ENCODE measurements at places on chromosomes 6 and 20. TPM values are rescaled to one million over a fixed set of nuclear protein-coding genes. Genes with fewer than 3 reads are reported as not detected.

- H3K27me3 ChIP-seq = no peaks in the 10 kb centered on the region
- no peak overlapping the region for H3K4me3 ChIP-seq
- no peak overlapping the region for H3K27ac ChIP-seq
- H3K4me1 ChIP-seq = no peaks in the 10 kb centered on the region
Measured at GRCh38 chr20:23231561-23232218, 118.9 kb upstream of the NXT1 start.

- no peak overlapping the region for H3K27ac ChIP-seq
- H3K4me1 ChIP-seq = no peaks in the 10 kb centered on the region
- no peaks in the 10 kb centered on the region for H3K36me3 ChIP-seq
- no peaks in the 10 kb centered on the region for H3K27me3 ChIP-seq
- no peak for DNase-seq
- H3K4me3 ChIP-seq = no peak overlapping the region
Measured at GRCh38 chr6:71199736-71200135, 88.9 kb upstream of the OGFRL1 start.

- H3K4me1 ChIP-seq = peaks cover 11% of the 10 kb centered on the region
- H3K36me3 ChIP-seq = no peaks in the 10 kb centered on the region
- H3K4me3 ChIP-seq = no peak overlapping the region
- no peak overlapping the region for H3K27ac ChIP-seq
- peaks cover 9% of the 10 kb centered on the region for H3K27me3 ChIP-seq
Measured at GRCh38 chr20:63230800-63231268, 4.9 kb upstream of the BIRC7 start.

DNA sequence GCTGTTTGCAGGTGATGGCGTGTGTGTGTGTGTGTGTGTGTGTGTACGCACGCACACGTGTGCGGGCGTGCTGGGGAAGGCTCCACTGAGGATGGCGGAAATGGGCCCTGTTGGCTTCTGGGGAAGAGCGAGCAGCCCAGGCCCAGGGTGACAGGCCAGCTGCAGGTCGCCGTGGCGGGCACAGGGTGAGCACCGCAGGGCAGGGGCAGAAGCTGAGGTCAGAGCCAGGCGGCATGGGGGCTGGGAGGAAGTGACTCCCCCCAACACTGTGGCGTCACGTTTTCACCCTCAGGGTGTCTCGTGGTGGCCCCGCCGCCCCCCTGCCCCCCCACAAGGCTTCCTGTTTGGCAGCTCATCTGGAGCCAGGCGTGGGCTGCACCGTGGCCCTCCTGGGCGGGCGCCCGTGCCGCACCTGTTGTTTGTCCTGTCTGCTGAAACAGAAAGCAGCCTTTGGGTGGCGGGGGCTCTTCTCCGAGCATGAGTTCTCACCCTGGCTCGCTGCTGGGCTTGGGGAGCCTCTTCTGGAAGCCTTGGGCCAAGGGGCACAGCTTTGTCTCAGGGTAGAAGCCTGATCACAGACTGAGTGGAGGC is 7.1 kb downstream of the RBM38 start:
- H3K27me3 ChIP-seq = no peaks in the 10 kb centered on the region
- DNase-seq = peak; percentile 98
- H3K4me3 ChIP-seq = peak overlapping the region; percentile 23
- peaks cover 95% of the 10 kb centered on the region for H3K36me3 ChIP-seq
- peak overlapping the region; percentile 83 for H3K27ac ChIP-seq
- peaks cover 100% of the 10 kb centered on the region for H3K4me1 ChIP-seq

- no peaks in the 10 kb centered on the region for H3K27me3 ChIP-seq
- H3K36me3 ChIP-seq = no peaks in the 10 kb centered on the region
- no peak overlapping the region for H3K27ac ChIP-seq
- no peak for DNase-seq
Measured at GRCh38 chr6:11909696-11910132, 102.4 kb upstream of the HIVEP1 start.

GRCh38 chr6:134432036-134432435 is 114.1 kb upstream of the SGK1 start:
- no peak overlapping the region for H3K4me3 ChIP-seq
- H3K36me3 ChIP-seq = no peaks in the 10 kb centered on the region
- H3K27me3 ChIP-seq = no peaks in the 10 kb centered on the region
- H3K27ac ChIP-seq = no peak overlapping the region
- H3K4me1 ChIP-seq = peaks cover 7% of the 10 kb centered on the region

GRCh38 chr6:15337582-15337981 is 91.7 kb downstream of the JARID2 start:
- H3K36me3 ChIP-seq = no peaks in the 10 kb centered on the region
- no peaks in the 10 kb centered on the region for H3K27me3 ChIP-seq
- H3K27ac ChIP-seq = no peak overlapping the region
- no peak overlapping the region for H3K4me3 ChIP-seq
- no peak for DNase-seq

- no peaks in the 10 kb centered on the region for H3K36me3 ChIP-seq
- H3K27me3 ChIP-seq = no peaks in the 10 kb centered on the region
- no peaks in the 10 kb centered on the region for H3K4me1 ChIP-seq
- DNase-seq = no peak
Measured at GRCh38 chr6:128725271-128726233, 157.4 kb upstream of the LAMA2 start.

PERP gene
- total RNA-seq = 1.1 TPM
